Occipital lobe (tissue), 3 donors: ENCODE measurements at places on chromosomes 3 and 15. TPM values are rescaled to one million over a fixed set of nuclear protein-coding genes. Genes with fewer than 3 reads are reported as not detected.
A peak's percentile ranks its signal among the peaks of the same experiment; 100 is the strongest.

GRCh38 chr3:151562891-151563290 is 102.0 kb upstream of the IGSF10 start:
- no peak for DNase-seq

GRCh38 chr15:70050441-70050840 is 47.3 kb downstream of the TLE3 start:
- DNase-seq, result no peak

The MUSTN1 gene
- total RNA-seq, result not detected

DNA sequence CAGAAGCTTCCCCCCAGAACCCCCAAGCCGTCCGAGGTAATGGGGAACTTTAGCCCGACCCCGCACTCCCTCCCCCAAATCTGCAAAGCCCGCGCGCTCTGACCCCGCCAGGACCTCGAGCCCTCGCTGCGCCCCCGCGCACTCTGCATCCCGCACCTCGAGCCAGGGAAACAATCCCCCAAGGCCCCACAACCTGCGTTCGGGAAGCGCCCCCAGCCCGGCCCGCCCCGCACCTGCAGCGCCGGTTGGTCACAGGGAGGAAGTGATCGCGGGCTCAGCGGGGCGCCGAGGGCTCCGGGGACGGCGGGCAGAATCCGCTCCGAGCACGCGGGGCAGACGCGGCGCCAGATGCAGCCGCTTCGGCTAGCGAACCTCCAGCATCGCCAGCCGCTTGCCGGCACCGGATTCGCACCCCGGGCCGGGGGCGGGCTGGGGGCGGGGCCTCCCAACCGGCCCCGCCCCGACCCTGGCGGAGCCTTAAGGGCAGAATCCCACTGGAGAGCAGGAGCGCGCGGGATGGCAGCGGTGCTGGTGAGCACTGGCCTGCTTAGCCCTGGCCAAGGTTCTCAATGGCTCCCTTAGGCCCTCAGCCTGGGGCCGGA is at the start of gene CAMKV:
Gene CAMKV, minus strand, starts transcription at position 382 of the 602 bp plus-strand sequence. CDS start 7,518 bp downstream, outside the sequence.
- peak; percentile 37 for DNase-seq

DNA sequence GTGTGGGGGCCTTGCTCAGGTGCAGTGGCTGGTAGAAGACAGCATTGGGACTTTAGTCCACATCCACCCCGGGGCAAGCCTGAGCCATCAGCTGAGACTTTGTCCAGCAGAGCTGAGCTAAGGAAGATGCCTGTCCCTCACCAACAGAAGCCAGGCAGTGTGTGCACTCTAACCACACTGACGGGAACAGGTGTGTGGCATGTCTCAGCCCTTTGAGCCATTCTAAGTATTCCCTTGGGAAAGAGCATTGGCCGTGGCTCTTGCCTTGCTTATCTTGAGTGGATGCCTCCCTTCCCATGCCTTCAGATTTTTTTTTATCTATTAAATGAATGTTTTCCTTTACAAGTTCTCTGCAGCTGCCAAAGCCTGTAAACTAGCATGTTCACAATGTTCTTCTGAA is 3.5 kb downstream of the GABRA5 start:
- no peak for DNase-seq

The ZPLD1 gene
- total RNA-seq, result not detected

The ALDH1A3 gene
- 1.9 TPM for total RNA-seq

- DNase-seq, result no peak
Observed at GRCh38 chr3:192129586-192129985, 597.8 kb downstream of the FGF12 start.
